Left kidney (tissue), 8 donors: ENCODE measurements at places on chromosomes 3 and 15. TPM values are rescaled to one million over a fixed set of nuclear protein-coding genes. Genes with fewer than 3 reads are reported as not detected.

DNA sequence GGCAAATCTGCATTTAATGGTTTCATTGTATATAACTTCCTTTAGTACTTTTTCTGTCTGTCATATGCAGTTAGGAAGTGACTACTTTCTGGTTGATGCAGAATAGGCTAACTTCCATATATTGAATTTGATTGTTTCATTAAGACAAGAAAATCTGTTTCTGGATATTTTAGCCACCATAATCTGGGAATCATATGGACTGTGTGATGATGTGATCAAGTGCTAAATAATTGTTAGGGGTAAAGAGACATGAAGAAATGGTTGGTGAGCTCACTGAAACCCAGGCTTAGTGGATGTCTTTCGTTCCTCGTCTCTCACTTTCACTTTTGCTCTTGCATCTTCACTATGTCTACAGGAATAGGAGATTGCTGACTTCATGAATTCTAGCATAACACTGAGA is 3.5 kb upstream of the MNS1 start:
- DNase-seq, result no peak

DNA sequence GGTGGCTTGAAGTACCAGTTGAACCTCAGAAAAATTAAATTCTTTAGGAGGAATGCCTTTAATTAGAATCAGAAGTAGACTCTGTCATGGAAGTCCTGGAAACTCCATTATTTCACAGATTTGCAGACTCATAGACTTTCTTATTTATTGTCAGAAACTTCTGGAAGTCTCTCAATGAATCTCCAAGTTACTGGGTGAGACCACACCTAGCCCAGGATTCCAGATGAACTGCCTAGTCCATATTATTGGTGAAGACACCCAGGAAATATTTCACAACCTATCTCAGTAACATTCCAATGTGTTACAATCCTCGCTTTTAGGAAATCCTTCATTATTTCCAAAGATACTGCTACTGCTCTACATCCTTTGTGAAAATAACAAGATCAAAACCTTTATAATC is 6.5 kb upstream of the THBS1 start:
- no peak for DNase-seq

FOXL2NB gene
- 0.07 TPM for polyA plus RNA-seq

DNA sequence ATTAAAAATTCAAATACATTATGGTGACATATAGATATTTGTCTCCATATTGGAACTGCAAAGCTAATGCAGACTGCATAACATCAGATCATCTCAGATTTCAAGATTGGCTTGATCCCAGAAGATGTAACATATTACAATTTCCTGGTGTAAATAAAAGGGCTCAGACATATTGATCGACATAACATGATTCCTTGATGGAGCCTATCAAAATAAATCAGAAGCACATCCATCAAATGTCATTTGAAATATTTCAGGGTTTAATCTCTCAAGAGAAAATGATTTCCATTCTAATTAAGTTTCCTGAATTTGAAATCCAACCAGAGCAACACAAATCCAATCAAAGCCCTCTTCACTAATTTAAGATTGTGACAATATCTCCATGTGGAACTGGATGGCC is 75.1 kb upstream of the UNC13C start:
- DNase-seq, result no peak

GRCh38 chr3:157531301-157531660 is 28.1 kb upstream of the VEPH1 start:
- no peak for DNase-seq

DNA sequence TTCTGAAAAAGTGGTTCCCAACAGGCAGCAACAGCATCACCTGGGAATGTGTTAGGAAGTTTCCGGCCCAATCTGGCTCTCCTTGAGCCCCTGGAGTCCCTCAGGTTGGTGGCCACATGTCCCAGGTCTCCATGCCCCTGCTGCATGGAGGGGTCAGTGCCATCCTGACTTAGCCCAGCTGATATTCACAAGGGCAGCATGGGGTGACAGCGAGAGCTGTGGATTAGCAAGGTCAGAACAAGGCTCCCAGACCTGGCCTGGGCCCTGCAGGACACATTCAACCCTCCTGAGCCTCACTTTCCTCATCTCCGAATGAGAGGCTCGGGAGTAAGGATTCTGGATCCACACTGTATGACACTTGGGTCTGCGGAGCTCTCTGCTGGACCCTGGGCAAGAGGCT is 243.8 kb upstream of the TLE3 start:
- no peak for DNase-seq

GRCh38 chr3:120471643-120472042 is 20.9 kb upstream of the FSTL1 start:
- no peak for DNase-seq

DNA sequence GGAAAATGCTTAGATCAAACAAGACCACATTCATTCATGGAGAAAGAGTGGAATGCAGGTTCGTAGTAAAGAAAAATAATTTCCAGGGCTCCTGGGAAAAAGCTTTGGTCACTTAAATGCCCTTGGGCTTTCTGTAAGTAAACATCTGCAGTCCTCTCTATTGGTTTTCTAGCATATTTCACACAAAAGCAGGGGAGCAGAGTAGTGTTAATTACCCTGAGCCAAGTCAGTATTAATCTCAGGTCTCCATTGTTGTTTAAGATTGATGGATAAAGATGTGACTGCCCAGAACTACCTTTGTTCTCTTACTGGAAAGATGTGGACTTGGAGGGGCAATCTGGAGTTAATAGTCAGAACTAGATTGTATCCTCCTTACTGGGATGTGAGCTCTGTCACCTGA is 242.6 kb downstream of the PTPRG start:
- no peak for DNase-seq

DNA sequence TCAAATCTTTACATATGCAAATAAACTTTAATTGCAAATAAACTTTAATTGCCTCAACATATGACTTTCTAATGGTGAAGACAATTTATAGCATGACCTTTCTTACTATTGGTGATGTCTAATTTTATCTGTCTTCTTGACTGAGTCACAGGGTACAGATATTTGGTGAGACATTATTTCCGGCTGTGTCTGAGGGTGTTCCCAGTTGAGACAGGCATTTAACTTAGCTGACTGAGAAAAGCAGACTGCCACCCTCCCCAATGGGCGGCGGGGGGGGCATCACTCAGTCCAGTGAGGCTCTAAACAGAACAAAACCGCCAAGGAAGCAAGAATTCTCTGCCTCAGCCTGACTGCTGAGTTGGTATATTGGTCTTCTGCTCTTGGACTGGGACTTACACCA is 160.0 kb downstream of the TBL1XR1 start:
- no peak for DNase-seq

- DNase-seq, result peak; percentile 58
These were observed 225.6 kb upstream of the ATP11B start for GRCh38 chr3:182567700-182568099.

SH2D7 gene
- 0.98 TPM for polyA plus RNA-seq

- no peak for DNase-seq
These were observed 15.5 kb downstream of the RABL3 start for GRCh38 chr3:120726791-120727190.

STRA6 gene
- 41.7 TPM for polyA plus RNA-seq

TNNC1 gene
- 6.2 TPM for polyA plus RNA-seq

C2CD4B gene
- polyA plus RNA-seq, result 0.28 TPM

DNA sequence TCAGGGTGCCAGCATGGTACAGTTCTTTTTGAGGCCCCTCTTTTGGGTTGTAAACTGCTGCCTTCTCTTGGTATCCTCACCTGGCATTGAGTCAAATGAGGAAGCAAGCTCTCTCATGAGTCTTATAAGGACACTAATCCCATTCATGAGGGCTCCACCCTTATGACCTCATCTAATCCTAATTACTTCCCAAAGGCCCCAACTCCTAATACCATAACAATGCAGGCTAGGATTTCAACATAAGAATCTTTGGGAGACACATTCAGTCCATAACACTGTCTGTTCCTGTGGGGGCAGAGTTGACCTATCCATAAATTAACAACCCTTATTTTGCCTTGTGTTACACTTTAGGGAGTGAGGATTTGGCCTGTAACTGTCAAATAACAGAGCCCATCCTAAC is 278.3 kb downstream of the LRTM1 start:
- DNase-seq, result no peak

DNA sequence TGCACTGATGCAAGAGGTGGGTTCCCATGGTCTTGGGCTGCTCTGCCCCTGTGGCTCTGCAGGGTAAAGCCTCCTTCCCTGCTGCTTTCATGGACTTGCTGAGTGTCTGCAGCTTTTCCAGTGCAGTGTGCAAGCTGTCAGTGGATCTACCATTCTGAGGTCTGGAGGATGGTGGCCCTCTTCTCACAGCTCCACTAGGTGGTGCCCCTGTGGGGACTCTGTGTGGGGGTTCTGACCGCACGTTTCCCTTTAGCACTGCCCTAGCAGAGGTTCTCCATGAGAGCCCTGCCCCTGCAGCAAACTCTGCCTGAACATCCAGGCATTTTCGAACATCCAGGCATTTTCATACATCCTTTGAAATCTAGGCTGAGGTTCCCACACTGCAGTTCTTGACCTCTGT is 329.8 kb upstream of the NAALADL2 start:
- DNase-seq, result no peak
